ENCODE measurements at places on chromosomes 6 and 20. TPM values are rescaled to one million over a fixed set of nuclear protein-coding genes. Genes with fewer than 3 reads are reported as not detected.

Gene ZDHHC14
- total RNA-seq, result 1.7 TPM

Gene ADGRF5
- total RNA-seq, result not detected

DNA sequence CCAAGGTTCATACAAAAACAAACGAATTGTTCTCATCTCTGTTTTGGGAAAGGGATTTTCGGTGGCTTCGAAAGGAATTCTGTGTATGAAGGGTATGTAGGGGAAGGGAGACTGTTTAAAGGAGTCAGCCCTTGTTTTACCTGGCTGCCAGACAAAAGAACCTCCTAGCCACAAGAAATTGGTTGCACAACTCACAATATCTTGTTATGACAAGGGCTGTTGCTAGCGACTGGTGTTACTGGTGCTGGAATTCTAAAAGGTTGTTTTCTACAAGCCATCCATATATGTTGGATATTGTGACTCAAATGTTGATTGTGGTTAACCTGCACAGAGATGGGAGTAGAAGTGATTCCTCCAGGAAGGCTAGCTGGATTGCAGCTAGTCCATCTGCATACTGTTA lies 34.6 kb upstream of the CITED2 start:
- no peaks in the 10 kb centered on the region for H3K27me3 ChIP-seq
- DNase-seq, result no peak
- H3K27ac ChIP-seq, result no peak overlapping the region
- no peaks in the 10 kb centered on the region for H3K36me3 ChIP-seq
- no peak overlapping the region for H3K4me3 ChIP-seq

Gene FGD2
- total RNA-seq, result 1.5 TPM

GRCh38 chr6:21188505-21189223 lies 404.9 kb upstream of the SOX4 start:
- no peak overlapping the region for H3K27ac ChIP-seq
- H3K4me3 ChIP-seq, result no peak overlapping the region
- H3K36me3 ChIP-seq, result no peaks in the 10 kb centered on the region
- no peaks in the 10 kb centered on the region for H3K4me1 ChIP-seq
